ENCODE measurements at places on chromosomes 4 and X. TPM values are rescaled to one million over a fixed set of nuclear protein-coding genes. Genes with fewer than 3 reads are reported as not detected.

- no peak for DNase-seq
These were observed 59.8 kb upstream of the GPM6B start for GRCh38 chrX:13876652-13877051.

- DNase-seq = peak; percentile 3
These were observed 151.7 kb upstream of the RPS6KA6 start for GRCh38 chrX:84339507-84340364.

DNA sequence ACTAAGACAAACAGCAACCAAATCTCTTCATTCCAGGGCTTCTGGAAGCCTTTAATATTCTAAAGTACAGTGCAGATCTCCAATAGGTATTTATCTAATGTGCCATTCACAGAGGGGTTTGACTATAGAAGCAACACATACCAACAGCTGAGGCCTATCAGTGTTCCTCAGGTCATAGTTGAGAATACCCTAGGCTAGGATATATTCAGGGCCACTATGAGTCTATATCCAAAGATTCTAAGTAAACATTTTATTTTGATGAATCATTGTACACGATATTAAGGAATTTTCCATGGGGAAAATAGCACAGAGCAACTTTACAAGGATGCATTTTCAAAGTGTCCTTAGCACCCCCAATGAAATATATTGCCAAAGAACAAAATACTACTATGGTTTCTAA is 9.7 kb downstream of the SMIM10 start:
- DNase-seq = no peak

HDAC8 gene
- 27.1 TPM for polyA plus RNA-seq

DNA sequence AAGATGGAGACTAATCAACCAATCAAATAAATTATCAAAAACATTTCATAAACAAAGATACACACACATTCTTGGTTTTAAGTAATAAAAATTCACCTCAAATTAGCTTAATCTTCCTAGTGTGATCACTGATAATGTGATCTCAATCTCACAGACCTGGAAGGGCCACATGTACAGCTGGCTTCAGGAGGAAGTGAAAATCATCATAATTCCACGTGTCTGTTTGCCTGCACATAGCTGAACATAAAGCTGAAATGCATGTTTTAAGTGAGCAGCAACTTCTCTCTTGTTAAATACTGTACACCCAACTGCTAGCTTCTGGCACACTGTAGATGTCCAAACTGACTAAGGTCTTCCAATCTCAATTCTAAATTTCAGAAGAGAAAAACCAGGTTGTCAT is 53.8 kb downstream of the ARHGAP6 start:
- no peak for DNase-seq

GRCh38 chr4:114036864-114037263 is 57.4 kb upstream of the ARSJ start:
- no peak for DNase-seq

DNA sequence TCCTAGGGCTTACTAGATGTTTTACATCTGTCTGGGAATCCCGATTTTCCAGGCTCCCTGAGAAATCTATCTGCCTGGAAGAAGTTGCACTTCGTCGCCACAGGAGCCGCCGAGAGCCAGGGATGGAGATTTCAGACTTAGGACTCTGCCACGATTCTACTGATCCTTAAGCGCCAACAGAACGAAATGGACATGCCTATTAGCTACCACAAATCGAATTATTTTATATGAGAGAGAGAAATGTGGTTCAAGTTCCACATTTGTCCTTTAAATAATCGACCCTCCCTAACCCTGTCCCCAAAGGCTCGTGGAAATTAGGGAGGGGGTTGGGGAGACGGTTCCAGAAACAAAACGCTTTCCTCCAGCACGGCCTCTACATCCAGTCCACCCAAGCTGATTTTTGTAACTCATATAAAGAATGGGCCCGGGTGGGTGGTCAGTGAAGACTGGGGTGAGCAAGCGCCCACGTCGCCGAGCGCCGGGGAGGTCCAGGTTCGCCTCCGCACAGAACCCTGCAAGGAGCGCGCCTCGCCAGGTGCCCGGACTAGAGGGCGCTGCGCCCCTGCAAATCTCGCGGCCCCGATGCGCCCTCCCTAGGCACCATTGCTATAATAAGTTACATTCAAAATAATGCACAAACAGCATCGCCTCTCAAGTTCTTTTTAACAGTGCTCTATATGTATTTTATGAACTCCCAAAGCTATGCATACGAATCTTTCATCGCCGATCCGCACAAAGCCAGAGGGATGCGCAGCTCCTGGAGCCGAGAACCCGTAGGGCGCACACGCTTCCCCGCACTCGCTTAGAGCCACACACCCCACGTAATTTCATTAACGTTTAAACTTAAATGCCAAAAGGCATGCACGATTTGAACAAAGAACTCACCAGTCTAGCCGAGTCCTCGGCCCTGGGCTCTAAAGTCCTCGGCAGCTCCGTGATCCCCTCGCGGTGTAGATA is 2.1 kb upstream of the FAT1 start:
- DNase-seq = no peak

FRMD7 gene
- polyA plus RNA-seq = 0.02 TPM

GRCh38 chr4:25015012-25015411 is 15.7 kb downstream of the LGI2 start:
- DNase-seq = no peak

DNA sequence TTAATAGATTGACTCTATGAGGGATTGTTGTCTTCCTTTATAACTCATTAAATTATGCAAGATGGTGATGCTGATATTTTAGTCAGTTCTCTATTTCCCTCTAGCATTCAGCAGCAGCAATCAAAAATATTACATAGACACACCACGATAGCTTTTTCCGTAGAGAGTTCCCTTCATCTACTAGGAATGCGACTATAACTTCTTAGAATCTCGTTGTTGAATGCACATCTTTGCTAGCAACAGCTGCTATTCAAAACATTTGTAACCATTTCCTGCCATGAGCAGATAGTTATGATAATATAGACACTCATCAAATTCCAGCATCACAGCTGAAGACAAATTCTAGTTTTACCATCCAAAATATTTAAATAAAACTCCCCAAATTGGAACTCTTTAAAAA is 147.4 kb upstream of the FGF13 start:
- no peak for DNase-seq

DNA sequence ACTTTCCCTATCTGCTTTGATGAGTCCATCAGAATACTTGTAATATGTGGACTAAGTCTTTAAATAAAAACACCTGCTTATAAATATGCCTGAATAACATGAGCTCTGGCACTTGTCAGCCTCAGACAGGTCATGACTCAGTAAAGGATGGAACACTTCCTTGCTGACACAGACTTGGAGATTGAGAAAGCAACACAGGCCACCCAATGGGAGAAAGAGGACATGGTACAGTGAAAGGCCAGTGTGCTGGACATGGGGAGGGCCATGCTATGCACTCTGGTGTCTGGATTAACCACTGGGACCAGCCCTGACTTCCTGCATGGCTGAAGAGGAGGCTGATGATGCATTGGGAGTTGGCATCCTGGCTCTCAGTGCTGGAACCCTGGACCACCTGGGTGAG is 149.5 kb downstream of the DHRSX start:
- no peak for DNase-seq

Data from thymus (tissue), 14 donors.